Activated naive CD4-positive, alpha-beta T cell treated with anti-CD3 and anti-CD28 coated beads, Interleukin-2, amount 50 U/mL, for 72 hours (primary cell): ENCODE measurements at places on chromosomes 13 and 19.

DNA sequence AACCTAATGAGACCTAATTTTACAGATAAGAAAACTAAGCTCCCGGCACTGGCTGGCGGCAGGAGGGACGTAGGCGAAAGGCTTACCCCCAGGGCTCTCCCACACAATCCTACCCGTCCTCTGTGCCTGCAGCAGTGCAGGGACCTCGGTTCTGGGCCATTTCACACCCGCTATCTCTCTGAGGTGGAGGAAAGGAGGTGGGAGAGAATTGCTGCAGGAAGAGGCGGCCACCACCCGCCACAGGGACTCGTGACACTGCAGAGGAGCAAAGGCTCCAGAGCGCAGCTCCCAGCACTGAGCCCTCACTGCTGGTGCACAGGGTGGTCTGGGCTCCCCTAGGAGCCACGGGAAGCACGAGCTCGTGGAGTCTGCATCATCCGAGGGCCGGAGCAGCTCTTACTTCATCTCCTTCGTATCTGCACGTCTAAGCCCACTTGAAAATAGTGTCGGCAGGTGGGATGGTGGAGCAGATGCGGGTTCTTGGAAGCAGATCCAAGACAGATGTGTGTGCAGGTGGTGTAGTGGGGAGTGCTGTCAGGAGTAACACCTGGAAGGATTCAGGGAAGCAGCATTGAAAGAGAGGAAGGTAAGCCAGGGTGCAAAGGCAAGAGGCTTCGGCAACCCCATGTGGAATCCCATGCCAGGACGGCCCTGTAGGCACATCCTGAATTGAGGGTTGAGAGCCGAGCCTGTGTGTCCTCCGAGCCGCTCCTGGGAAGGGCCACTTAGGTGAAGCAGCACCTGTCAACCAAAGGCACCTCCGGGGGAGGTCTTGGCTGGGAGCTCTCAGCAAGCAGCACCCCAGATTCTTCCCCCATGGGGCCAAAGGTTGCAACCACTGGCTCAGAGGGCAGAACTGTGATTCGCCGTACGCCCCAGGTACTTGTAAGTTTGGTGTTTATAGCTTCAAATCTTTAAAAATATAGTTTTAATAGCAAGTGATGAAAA, 115.8 kb upstream of the SPACA7 start:
- no peak for DNase-seq

DNA sequence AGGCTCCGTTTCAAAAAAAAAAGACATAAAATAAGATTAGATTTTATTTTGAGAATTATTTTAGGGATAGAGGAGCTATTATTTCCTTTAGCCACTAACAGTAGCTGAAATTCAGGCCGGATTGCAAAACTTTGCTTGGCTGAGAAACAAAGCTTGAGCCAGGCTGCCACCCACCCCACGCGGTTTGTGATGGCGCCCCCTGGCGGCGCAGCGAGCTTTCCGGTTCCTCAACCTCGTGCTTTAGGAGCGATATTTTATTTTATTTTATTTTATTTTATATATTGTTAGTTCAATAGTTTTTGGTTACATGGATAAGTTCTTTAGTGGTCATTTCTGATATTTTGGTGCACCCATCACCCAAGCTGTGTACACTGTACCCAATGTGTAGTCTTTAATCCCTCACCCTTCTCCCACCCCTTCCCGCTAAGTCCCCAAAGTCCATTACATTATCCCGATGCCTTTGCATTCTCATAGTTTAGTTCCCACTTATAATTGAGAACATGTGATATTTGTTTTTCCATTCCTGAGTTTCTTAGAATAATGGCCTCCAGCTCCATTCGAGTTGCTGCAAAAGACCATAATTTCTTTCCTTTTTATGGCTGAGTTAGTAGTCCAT, 19.8 kb upstream of the CEACAM4 start:
- DNase-seq, result peak; percentile 73

- DNase-seq, result no peak
Measured at GRCh38 chr19:7595466-7596133, at the start of gene CAMSAP3. CAMSAP3 (plus strand) TSS chr19:7595863; CDS start chr19:7596003, 140 bp downstream.

- no peak for DNase-seq
Measured at GRCh38 chr13:20940083-20940482, 37.5 kb upstream of the XPO4 start.

DNA sequence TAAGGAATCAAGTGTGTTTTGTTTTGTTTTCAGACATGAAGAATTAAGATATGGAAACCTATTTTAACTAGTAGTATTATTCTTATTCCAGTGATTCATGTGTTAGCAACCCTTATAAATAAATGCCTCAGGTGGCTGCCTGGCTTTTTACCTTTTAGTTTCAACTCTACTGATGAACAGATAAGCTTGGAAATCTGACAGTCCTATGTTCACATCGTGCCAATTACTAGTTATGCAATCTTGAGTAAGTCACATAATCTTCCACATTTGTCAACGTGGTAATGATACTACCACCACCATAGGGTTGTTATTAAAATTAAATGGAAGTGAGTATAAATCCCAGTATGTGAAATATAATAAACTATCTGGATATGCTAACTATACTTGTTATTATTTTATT, 64.3 kb downstream of the TBC1D4 start:
- no peak for DNase-seq

DNA sequence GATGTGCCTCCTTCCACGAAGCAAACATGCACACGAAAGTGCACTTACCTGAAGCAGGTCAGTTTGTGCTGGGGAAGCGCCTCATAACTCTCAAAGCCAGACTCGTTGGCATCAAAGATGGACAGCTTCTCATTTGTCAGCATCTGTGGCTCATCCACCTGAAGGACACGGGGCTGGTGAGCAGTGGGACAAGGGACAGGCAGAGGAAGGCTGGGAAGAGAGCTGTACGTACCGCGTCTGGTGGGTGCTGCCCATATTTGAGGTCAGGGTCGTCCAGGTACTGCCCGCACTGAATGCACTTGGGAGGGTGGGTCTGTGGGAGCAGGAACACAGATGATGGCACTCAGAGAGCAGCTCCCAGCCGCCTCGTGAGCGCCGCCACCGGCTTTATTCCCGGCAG, 35.1 kb downstream of the DNMT1 start:
- no peak for DNase-seq

GRCh38 chr19:20287070-20287469, 120.1 kb downstream of the ZNF486 start:
- DNase-seq, result no peak

- DNase-seq, result no peak
Measured at GRCh38 chr13:24680258-24680920, at the start of gene ATP12A. ATP12A (plus strand) TSS chr13:24680408; CDS start chr13:24680744, 336 bp downstream.

DNA sequence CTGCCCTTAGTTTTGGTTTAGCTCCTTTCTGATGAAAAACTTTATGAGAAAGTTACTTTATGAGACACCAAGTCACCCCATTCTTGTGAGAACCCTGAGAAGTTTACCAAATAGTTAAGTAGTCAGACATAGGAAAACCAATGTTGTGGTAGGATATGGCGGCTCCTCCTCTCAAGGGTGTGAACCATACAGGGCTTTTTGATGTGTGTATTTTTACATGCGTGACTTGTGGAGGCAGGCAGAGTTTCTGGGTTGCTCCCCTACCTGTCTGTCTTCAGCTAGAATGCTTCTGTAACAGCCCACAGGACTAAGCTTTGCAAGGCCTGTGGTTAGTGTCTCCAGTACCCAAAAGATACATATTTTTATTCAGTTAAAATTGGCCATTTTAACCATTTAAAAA, 18.3 kb downstream of the UBAC2 start:
- peak; percentile 48 for DNase-seq
